ENCODE measurements at places on chromosomes 2 and 18. TPM values are rescaled to one million over a fixed set of nuclear protein-coding genes. Genes with fewer than 3 reads are reported as not detected.

DNA sequence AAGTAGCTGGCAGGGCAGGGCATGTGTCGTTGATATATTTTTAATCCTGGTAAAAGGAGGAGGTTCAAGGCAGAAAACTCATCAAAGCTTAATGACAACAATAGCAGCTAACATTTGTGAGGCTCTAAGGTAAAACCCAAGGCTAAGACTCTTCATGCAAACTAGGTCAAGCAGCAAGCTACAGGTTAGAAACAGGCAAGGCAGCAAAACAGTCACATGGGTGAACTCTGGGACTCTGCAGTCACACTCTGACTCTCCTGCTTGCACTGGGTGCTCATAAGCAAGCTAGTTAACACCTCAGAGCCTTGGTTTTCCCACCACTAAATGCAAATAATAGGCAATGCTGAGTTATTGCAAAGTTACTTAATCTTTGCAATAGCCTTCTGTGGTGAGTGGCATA is 7.9 kb downstream of the IL1RN start:
- no peak for DNase-seq

- DNase-seq = no peak
Measured at GRCh38 chr2:223383315-223383714, 218.8 kb downstream of the SCG2 start.

GRCh38 chr2:191703079-191703725 is 25.3 kb downstream of the NABP1 start:
- no peak for DNase-seq

DNA sequence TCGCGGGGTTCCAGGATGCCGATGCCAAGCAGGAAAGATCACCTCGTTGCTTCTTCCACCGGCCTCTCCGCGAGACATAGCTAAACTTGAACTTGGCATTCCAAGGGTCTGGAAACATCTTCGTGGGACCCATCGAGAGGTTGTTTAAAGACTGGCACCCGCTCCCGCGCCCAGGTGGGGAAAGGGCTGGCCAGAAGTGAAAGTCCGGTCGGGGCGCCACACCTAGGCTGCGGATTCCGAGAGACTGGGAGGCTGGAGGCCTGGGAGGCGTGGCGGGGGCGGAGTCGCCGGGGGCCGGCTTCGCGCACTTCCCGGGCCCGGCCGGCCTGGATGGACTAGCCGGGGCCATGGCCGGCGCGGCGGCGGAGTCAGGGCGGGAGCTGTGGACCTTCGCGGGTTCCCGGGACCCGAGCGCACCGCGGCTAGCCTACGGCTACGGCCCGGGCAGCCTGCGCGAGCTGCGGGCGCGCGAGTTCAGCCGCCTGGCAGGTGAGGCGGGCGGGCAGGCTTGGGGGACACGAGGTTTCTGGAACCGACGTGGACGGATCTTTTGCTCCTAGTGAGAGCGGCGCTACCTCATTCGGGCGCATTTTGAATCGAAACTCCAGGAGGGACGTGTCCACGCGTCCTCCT is at the start of gene MOCOS:
TSS of gene MOCOS (plus strand) at position 305 of the 633 bp plus-strand sequence. CDS start at position 348, 43 bp downstream.
- no peak for DNase-seq

- no peak for DNase-seq
Measured at GRCh38 chr2:120551522-120551921, 184.1 kb upstream of the GLI2 start.

GRCh38 chr18:32684940-32685339 is 87.9 kb downstream of the KLHL14 start:
- no peak for DNase-seq

DNA sequence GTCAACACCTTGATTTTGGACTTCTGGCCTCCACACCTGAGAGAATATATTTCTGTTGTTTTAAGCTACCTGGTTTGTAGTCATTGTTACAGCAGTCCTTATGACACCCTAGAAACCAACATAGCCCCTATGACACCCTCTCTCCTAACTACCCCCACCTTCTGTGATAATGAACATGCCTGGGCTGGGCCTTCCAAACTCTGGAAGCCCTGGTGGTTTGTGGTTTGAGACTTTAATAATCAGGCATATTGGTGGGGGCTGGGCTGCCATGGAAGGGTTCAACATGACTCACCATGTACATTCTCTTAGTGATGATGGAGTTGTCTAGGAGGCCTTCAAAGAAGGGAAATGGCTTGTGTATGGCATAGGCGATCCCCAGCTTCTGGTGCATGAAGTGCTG is 3.3 kb downstream of the SP110 start:
- DNase-seq = no peak

GRCh38 chr18:22980394-22980793 is 47.3 kb downstream of the RBBP8 start:
- no peak for DNase-seq

GRCh38 chr2:235599596-235600338 is 105.9 kb downstream of the AGAP1 start:
- DNase-seq = no peak

GRCh38 chr2:219001577-219002394 is 8.6 kb upstream of the CRYBA2 start:
- no peak for DNase-seq

The HJURP gene
- 12.2 TPM for polyA plus RNA-seq

GRCh38 chr2:37326285-37326684 is 1.7 kb upstream of the PRKD3 start:
- peak; percentile 51 for DNase-seq

The WBP1 gene
- 56.0 TPM for polyA plus RNA-seq

DNA sequence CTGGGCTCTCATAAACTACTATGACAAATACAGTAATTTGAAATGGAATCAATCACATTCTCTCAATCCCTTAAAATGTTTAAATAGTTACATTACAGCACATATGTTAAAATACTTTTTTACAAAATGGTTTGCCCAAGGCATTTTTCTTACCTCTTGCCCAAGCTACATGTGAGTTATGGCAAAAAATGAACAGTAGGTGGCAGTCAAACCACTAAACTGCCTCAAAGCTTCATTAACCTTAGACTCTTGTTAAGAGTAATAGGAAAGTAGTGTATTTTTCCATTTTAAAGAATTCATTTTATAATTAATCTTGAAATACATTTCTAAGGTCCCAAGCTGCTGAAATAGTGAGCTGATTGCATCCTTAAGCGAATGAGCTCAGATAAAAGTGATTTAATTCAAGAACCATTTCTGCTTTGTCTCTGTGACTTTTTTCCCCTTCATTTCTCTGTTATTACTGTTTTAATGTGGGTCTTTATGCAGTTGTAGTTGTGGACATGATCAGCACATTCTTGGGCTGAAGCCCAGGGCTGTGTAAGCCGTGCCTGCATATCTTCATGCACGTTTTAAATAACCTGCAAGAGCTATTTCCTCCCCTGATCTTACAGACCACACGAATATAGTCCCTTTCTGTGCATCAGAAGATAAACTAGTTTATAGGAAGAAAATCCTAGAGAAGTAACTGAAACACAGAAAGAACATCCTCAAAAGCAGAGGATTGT is 311.8 kb downstream of the LNPK start:
- DNase-seq = peak; percentile 49

DNA sequence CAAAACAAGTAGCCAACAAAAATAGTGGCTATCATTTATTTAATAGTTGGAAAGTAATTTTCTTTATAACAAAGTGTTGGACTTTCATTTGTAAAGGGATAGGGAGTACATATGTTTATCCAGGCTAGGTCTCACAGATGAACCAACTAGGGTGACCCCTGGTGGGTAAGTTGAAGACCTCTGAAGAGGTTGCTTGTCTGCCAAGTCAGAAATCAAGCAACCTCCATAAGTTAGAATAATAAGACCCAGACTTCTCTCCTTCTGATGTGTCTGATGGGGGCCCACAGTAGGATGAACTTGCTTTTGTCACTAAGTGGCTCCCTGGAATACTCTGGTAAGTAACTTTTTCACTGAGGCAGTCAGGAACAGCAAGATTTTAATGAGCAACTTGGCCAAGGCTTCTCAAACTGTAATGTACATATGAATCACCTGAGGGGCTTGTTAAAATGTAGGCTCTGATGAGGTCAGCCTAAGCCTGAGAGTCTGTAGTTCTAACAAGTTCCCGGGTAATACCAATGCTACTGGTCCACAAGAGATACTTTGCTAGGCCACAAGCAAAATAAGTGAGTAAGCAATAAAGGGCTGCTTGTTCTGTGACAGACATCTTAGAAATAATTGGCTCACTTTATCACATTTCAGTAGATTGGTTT is 319.6 kb downstream of the PIK3C3 start:
- DNase-seq = no peak

DNA sequence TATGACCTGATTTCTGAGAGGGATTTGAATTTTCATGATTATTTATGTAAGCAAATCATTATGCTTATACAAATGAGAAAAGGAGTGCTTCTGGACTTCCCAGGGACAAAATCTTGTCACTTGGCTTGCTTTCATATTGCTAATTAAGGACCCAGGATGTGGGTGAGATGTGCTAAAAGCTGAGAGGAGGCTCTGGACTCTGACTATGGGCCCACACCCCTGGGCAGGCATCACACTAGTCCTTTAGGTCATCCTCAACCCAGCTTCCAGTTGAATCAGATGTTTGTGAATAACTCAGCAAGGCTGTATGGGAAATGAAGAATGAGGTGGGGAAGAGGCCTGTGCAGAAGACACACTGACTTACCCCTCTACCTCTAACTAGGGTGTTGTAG is 11.9 kb downstream of the IL1B start:
- no peak for DNase-seq

DNA sequence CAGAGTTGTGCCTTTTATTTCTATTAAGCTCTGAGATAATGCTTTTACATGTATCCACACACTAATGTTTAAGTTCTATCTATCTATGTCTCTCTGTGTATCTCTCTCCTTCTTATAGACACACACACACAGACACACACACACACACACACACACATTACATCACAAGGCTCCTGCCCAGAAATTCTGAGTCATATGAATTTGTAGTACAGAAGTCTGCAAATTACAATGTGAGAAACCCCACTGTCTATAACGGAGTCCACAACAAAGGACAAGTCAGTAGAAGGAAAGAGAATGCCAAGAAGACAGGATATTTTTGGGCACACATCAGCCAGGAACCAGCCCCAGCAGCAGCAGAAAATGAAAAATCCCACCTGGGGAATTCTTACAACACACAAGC is 142.4 kb downstream of the EN1 start:
- no peak for DNase-seq

DNA sequence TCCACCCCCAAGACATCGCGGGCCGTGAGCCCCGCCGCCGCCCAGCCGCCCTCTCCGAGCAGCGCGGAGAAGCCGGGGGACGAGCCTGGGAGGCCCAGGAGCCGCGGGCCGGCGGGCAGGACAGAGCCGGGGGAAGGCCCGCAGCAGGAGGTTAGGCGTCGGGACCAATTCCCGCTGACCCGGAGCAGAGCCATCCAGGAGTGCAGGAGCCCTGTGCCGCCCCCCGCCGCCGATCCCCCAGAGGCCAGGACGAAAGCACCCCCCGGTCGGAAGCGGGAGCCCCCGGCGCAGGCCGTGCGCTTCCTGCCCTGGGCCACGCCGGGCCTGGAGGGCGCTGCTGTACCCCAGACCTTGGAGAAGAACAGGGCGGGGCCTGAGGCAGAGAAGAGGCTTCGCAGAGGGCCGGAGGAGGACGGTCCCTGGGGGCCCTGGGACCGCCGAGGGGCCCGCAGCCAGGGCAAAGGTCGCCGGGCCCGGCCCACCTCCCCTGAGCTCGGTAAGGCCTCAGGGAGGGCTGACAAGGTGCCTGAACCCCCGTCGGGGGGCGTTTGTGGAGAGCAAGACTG is 14.2 kb downstream of the SPEG start:
- DNase-seq = no peak

GRCh38 chr2:148745151-148745851 is 100.8 kb downstream of the EPC2 start:
- DNase-seq = no peak

The DSEL gene
- 40.0 TPM for polyA plus RNA-seq

DNA sequence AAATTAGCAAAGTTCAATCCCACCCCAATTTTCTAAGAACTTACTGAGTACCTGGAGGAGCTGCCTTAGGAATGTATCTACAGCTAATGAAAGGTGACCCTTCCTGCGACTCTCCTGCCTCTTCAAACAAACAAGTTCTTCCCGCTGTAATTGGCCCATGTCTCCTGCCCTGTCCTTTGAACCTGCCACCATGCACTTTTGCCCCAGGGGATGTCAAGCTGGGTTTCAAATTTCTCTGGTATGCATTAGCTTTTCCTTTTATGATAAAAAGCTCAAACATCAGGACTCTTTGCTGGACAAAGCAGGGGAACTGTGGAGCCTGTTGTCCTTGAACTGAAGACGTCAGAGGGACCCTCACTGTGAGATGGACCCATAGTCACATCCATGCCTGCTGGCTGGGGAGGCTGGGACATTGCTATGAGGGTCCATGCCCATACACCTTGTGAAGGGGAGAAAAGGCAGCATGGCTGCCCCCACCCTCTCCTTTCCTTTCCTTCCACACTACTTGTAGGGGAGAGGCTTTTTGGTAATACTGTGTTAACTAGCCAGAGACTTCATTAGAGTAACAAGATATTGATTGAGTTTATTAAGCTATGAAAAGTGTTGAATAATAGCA is 210.7 kb upstream of the COPS8 start:
- no peak for DNase-seq

The PROC gene
- polyA plus RNA-seq = not detected

DNA sequence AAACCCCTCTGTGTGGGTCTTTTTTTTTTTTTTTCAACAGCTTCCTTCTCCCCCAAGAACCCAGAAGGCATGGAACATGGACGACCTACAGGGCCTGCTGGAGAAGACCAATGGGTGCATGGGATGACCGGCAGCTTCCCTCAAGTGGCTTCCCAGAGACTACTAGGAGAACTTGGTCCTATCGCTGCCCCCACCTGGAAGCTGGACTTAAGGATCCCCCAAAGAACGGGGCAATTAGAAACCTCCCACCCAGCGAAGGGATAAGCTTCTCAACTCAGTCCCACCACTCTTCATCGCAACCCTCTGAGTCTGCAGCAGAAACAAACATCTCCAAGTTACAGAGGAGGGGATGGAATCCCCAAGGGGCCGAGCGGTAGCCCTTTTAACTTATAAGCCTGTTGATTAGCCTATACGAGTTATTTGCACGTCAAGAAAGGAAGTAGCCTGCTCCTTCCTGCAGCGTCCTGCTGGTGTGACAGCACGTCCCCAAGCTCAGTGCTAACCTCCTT is 1.4 kb downstream of the ACTR1B start:
- DNase-seq = no peak

GRCh38 chr18:3223356-3223755 is 3.6 kb upstream of the MYOM1 start:
- DNase-seq = no peak

GRCh38 chr18:35157181-35157580 is 83.7 kb upstream of the ZNF397 start:
- DNase-seq = no peak

DNA sequence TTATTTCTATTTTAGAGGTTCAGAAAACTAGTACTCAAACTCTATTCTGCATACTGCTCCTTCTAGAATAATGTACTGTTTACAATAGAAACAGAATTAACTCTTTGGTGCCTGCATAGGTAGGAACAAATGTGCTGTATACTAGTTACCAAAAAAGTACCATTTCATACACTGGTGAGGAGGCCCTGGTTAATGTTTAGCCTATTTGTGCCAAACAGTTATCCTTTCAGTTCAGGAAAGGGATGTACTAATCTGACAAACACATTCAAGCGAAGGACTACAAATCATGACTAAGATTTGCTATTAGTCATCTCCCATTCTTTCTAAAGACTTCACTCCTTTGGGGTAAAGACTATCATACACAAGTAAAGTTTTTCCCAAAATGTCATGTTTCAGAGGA is 47.4 kb downstream of the EXOC6B start:
- DNase-seq = no peak

Data from AG04450 (cell line).